ENCODE measurements at places on chromosomes 11 and 22.
A peak's percentile ranks its signal among the peaks of the same experiment; 100 is the strongest.

DNA sequence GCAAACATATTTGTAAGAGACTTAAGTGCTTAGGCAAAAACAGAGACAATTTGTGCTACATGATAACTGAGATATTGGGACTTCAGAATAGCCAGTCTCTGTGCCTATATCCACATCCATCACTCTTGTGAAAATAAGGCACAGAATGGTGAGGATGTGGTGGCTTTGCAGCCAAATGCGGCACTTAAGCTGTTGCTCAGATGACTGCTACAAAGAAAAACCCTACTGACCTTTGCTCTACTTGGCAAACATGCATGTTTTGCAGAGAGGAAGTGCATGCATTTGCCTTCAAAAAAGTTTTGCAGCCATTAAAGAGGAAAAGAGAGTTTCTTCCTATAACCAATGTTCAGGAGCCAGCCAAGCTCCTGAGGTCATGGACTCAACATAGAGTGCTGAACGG, 675.0 kb upstream of the KIRREL3 start:
- no peak for DNase-seq

DNA sequence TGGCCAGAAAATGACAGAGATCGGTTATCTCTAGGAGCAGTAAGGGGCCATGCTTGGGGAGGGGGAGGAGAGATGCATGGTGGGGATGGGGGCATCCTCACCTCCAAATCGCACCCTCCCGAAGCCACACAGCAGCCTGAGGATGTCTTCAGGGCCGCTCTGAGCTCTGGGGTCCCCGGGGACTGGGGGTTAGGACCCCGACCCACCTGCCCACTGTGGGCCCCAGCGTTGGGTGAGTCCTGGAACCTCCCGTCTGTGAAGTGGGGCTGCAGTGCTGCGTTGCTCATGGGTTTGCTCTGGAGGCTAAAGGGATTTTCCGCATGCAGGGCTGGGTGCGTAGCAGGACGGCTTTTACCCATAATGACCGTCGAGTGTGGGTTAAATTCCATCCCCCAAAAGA, 1046.3 kb downstream of the BRD1 start:
- no peak for DNase-seq

DNA sequence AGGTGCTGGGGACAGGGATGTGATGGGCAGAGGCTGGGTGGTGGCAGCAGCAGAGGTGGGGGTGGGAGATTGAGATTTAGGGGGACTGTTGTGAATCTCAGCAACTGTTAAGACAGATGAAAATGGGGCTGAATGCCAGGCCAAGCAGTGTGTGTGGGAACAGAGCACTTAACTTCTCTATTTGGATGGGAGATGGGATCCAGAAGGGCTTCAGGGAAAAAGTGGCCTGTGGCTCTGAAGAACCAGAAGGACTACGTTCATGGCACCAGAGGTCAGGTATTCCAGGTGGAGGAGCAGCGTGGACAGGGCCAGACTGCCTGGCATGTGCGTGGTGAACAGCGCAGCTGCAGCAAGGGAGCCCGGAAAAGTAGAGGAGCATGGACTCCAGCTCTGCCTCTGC, 82.6 kb upstream of the SYT13 start:
- DNase-seq, result no peak

DNA sequence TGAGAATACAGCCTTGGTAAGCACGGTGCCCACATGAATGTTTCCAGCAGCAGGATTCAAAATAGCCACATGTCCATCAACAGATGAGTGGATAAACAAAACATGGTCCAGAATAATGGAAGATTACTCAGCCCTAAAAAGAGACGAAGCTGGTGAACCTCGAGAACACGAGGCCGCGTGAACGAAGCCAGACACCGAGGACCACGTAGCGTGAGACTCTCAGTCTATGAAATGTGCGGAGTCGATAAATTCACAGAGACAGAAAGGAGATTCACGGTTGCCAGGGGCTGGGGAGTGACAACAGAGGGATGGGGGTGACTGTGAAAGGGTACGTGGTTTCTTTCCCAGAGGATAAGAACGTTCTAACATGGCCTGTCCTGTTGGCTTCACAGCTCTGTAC, 2.9 kb upstream of the ASCL2 start:
- DNase-seq, result no peak

- DNase-seq, result no peak
Measured at GRCh38 chr11:111303461-111303860, 5.1 kb downstream of the POU2AF3 start.

DNA sequence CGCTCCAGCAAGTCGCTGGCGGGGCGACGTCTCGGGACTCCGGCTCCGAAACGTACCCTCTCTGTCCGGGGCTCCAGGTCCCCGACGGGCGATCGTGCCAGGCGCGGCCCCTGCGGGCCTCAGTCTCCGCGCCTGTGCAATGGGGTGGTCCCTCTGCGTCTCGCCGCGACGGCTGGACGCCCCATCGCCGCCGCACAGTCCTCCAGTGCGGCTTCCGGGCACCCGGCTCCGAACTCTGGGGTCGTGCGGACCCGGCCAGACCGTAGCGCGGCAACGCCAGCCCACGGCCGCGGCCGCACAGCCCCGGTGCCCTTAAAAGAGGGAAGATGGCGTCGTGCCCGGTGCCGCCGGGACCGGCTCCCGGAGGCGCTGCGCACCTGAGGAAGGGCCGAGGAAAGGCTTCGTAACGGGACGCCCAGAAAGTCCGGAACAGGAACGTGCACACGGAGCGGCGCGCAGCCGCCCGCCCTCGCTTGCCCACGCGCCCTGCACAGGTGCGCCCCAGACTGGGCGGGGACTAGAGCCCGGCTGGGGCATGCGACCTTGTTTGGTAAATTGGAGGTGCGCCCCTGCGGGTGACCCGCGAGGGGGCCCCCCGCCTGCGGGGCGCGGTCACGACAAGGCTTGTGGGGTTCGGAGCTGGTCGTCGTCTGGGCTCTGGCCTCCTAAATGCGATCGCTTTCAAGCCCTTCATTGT, 525 bp downstream of the BIK start:
- DNase-seq, result no peak

- DNase-seq, result peak; percentile 71
Measured at GRCh38 chr11:102971766-102972165, 16.2 kb upstream of the MMP13 start.

- DNase-seq, result no peak
Measured at GRCh38 chr11:1057806-1058205, 16.9 kb upstream of the MUC2 start.

DNA sequence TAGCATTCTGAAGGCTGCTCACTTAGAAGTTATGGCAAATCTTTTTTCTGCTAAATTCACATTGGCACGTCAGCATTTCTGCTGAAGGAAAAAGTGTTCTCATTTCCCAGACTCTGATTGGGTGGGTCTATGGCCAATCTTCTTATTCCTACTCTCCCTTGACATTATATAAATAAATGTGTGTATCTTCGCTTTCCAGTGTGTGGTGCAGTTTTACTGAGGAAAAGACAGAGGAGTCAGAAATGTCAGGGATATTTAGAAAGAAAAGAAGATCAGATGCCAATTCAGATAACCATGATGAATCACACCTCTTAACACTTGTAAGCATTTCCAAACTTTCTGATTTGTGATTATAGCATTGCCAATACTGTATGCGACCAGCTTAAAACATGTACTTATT, 3.2 kb upstream of the BDNF start:
- no peak for DNase-seq

GRCh38 chr11:80024119-80024518, 583.3 kb upstream of the TENM4 start:
- DNase-seq, result no peak

DNA sequence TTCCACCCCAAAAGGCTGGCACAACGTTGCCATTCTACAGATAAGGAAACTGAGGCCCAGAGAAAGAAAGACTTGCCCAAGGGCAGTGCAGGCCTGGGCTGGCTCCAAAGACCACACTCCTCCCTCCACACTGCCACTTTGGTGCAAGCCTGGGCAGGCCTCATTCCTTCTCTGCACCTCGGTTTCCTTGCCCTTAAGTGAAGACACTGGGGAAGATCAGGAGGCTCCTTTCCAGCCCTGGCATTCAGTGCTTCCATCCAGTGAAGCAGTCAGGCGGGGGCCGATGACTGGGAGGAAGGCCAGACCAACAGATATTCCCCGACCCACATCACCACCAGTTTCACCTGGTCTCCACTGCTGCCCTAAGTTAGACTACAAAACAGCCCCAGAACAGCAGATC, 18.3 kb upstream of the TCF20 start:
- no peak for DNase-seq

GRCh38 chr11:1129611-1130160, 28.1 kb upstream of the MUC5AC start:
- no peak for DNase-seq

GRCh38 chr22:28154861-28155260, 235.8 kb upstream of the PITPNB start:
- no peak for DNase-seq

DNA sequence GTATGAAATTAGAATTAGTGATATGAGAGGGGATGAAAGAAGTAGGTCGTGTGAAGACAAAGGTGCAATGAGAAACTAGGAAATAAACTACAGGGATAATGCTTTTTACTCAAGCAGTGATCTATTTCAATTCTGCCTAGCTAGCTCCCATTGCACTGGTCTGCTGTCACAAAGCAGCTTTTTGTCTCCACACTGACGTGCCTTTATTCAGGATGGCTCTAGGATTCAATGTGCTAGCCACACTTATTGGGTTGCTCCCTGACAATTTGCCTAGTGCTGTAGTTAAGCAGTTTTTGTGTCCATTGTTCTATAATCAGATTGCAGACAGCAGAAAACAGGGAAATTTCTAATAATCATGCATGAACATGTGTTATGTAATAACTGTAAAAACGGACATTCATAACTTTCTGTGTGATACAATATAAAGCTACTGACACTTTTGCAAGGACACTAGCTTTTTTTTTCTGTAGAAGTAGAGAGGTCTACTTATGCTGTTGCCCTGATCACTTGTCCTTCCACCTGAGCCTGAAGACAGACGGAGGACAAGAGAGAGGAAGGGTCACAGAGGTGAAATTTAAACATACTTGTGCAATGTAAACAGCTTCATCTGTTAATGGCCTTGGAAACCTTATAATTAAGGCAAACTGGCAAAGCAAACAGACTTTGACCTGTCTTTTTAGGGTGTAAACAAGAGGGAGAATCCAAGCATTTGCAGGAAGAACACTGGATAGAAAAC, 269.6 kb downstream of the LRRC4C start:
- DNase-seq, result no peak

DNA sequence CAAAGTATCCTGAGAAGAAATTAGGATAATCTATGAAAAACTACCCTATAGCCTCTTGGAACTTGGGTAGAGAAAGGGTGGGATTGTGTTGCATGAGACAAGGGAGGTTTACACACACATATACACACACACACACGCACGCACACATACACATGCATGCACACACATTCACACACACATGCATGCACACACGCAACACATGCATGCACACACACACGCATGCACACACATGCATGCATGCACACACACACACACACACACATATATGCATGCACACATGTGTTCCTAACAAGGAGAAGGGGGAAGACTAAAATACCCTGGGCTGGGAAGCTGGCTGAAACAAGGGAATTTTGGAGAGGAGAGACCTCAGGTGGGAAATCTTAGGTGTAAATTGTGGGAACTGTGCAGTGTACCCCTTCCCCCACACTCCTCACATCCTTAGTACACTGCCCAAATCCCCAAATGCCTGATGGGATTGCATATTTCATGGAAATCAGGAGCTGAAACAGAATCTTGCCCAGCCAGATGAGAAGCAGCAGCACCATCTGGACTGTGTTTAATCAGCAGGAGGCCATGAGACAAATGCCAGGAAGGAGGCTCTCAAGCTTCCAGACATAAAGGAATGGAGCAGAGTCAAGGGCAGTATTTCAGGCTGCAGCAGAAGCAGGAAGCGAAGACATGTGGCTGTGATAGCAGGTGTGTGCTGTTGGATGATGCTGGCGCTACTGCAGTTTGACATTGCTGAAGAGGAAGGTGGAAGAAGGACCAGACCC, 14.6 kb upstream of the POLD3 start:
- DNase-seq, result peak; percentile 28

GRCh38 chr11:35158701-35159510, 19.9 kb downstream of the CD44 start:
- DNase-seq, result no peak

DNA sequence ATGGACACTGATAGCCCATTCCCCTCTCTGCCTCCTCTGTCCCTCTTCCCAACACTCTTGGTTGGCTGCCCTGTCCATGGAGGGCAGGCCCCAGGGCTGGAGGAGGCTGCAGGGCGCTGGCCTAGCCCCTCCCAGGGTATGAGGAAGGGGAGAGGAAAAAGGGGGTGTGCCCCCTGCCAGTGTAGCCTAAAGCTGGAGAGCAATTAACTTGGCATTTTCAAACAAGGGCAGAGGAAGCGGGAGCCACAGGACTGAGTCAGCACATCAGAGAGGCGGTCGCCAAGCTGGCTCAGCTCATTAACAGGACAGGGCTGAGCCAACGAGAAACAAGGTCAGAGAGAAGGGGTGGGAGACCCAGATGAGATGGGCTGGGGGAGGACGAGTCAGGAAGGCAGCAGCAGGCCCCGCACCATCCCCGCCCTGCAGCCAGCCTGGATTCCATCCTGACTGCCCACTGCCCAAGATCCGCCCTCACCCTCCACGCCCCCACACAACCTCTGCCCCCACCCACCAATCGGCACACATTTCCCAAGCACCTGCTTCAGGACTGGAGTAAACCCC, 76.3 kb downstream of the BUD13 start:
- DNase-seq, result no peak

GRCh38 chr22:46902436-46902835, 140.0 kb downstream of the TBC1D22A start:
- no peak for DNase-seq

DNA sequence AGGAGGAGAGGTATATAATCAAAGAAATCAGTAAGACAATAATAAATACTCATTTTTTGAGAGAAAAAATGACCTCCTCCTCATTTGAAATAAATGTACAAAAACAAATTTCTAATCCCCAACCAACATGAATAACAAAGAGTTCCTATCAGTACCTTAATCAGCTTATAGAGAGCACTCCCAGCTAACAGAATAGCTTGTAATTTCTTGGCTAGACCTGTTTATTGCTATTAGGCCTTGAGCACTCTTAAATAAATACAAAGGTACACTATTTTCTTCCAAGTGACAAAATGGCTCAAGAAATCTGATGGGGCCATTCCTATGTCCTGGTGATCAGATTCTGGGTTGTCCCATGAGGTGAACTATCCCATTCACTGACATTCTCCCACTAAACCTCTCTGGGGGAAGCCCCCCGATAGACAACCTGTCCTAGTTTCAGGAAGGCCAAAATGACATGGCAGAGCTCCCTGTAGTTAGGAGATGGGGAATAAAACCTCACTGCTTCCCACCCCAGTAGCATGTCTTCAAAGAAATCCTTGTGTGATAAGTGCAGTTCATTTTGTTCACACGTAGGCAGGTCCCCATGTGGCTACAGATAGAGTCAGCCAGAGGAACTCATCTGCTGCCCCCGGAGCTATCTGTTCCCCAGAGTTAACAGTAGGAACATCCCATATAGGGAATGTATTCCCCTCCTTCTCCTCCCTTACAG, 385.7 kb downstream of the SOX6 start:
- DNase-seq, result no peak

- no peak for DNase-seq
Measured at GRCh38 chr11:45794169-45794568, 10.8 kb upstream of the SLC35C1 start.

DNA sequence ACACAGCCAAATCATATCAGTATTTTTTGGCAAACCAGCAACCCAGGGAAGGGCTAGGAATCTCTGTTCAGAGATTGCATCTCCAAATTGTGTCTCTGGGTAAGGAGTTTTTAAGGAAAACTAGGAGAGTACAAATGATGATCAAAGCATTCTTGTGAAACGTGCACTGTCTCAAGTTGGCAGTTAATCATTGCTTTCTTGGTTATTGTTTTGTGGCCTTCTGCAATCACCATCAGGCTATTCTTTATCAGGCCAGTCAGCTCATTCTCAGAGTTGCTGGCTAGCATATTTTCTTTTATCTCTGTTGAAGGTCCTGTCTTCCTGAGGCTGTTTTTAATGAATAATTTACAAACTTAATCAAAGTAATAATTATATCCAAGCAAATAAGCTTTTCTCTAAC, 129.1 kb upstream of the CCDC179 start:
- no peak for DNase-seq

All from GM04504 (cell line).